ENCODE measurements at places on chromosomes 5 and 9.
A peak's percentile ranks its signal among the peaks of the same experiment; 100 is the strongest.

- no peaks in the 10 kb centered on the region for H3K27me3 ChIP-seq
- H3K36me3 ChIP-seq, result no peaks in the 10 kb centered on the region
- no peak for DNase-seq
- H3K27ac ChIP-seq, result no peak overlapping the region
- H3K4me3 ChIP-seq, result no peak overlapping the region
Observed at GRCh38 chr5:126927429-126927828, 102.9 kb downstream of the MARCHF3 start.

DNA sequence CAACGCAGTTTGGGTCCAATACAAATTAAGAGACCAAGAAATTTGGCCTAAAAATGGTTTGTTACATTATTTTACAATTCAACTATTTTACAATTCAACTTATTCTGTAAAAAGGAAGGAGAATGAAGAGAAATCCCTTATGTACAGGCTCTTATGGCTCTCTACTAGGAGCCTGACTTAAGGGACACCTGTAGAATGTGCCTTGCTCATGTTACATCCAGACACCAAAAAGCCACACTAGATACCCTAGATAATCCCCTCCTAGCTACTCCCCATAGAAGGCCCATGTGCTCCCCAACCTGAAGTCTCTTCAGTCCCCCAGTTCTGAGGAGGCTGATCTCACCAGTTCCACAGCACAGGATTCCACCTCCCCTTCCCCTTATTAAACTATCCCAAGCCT, 14.1 kb upstream of the NNT start:
- H3K4me3 ChIP-seq, result no peak overlapping the region
- H3K4me1 ChIP-seq, result no peaks in the 10 kb centered on the region
- H3K27me3 ChIP-seq, result no peaks in the 10 kb centered on the region
- no peaks in the 10 kb centered on the region for H3K36me3 ChIP-seq

- no peaks in the 10 kb centered on the region for H3K36me3 ChIP-seq
- no peak for DNase-seq
- H3K27me3 ChIP-seq, result no peaks in the 10 kb centered on the region
- H3K27ac ChIP-seq, result peak overlapping the region; percentile 44
- H3K4me1 ChIP-seq, result no peaks in the 10 kb centered on the region
- H3K4me3 ChIP-seq, result no peak overlapping the region
Observed at GRCh38 chr5:151051931-151052608, 28.8 kb downstream of the TNIP1 start.

DNA sequence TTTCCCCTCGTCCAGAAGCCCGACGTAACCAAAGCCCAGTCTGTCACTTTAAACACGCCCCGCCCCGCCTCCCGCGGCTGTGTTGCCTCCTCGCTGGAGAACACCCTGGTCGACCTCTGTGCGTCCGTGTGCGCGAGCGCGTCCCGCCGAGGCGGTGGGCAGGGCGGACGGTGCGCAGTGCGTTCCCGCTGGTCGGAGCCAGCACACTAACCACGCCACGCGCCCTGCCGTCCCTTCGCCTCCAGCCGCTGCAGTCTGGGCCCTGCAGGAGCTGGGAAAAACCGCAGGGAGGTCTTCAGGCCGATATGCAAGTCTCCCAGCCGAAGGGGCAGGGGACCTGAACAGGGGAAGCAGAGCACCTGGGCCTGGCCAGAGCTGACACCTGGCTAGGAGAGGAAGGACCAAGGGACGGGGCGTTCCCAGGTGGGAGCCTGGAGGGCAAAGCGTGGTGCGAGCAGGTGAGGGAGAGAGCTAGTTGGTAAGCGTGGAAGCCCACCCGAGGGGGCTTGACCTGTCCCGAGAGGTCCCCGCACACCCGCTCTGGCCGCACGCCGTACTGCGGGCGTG, 1.3 kb upstream of the PHPT1 start:
- H3K27ac ChIP-seq, result peak overlapping the region; percentile 95
- H3K4me3 ChIP-seq, result peak overlapping the region; percentile 70
- peak; percentile 59 for DNase-seq

GRCh38 chr9:126664900-126665643, 51.3 kb downstream of the LMX1B start:
- peaks cover 17% of the 10 kb centered on the region for H3K4me1 ChIP-seq
- H3K27ac ChIP-seq, result peak overlapping the region; percentile 36
- peak; percentile 66 for DNase-seq
- H3K27me3 ChIP-seq, result no peaks in the 10 kb centered on the region
- no peaks in the 10 kb centered on the region for H3K36me3 ChIP-seq

GRCh38 chr5:8825139-8825757, 720.6 kb downstream of the SEMA5A start:
- no peaks in the 10 kb centered on the region for H3K36me3 ChIP-seq
- H3K4me3 ChIP-seq, result no peak overlapping the region
- no peaks in the 10 kb centered on the region for H3K4me1 ChIP-seq
- no peaks in the 10 kb centered on the region for H3K27me3 ChIP-seq
- no peak for DNase-seq

DNA sequence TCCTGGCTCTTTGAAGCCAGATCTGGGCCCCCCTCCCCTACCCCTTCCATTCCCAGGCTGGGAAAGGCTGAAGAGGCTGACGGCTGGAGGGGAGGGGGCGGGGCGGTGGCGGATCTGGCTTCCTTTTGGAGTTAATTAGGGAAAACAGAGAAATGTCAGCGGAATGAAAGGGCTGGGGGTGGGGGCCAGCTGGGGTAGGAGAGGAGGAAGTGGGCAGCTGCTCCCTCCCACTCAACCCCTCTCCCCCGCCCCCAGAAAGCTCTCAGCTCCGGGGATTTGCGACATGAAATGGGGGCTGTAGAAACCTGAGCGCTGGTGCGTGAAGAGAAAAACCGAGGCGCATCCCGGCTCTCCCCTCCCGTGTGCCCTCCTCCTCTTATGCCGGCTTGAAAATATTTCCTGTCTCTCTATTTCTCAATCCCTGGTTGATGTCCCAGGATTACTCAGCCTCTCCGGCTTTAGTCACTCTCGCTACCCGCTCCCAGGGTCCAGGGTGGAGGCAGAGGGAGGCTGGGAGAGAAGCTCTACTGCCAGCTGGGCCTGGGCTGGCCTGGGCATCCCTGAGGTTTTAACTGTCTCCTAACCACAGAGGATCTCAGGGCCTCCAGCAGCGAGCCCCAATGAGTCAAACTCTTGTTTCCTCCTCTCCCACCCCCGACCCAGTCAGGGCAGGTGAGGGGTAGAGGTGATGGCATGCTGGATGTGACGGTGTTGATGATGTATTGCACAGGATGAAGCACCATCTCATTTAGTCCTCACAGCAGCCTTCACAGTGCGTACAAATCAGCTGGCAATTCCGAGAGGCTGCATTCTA, 20.1 kb downstream of the PCDHGC5 start:
- peaks cover 15% of the 10 kb centered on the region for H3K4me1 ChIP-seq
- peak overlapping the region; percentile 39 for H3K4me3 ChIP-seq
- DNase-seq, result no peak
- no peaks in the 10 kb centered on the region for H3K27me3 ChIP-seq
